ENCODE measurements at places on chromosomes 16 and 17. TPM values are rescaled to one million over a fixed set of nuclear protein-coding genes. Genes with fewer than 3 reads are reported as not detected.

DNA sequence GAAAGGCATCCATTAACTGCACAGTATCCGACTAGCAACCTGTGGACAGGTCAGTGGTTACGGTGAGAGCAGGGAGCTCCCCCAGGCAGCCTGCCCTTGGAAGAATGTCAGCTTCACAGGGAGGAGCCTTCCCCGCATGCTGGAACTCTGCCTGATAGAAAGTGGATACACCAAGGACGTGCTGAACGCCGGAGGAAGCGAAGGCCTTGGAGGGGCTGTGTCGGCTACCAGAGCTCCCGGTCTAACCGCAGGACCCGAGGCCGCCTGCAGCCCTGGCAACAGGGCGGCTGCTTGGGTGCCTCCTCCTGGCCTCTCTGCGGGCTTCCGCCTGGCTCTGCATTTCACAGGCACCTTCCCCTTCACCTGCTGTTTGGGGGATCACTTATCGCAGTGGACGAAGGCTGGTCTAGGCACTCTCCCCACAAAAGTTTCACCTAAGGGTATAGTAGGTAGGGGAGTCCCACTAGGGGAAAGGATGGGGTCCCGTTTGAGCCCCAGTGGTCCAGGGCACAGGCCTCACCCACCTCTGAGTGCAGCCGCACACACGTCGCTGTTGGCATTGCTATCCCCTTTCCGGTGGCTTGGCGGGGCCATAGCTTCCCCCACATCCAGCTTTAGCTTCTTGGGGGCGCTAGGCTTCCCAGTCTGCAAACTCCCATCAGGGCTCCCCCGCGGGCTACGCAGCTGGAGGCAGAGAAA lies 29.8 kb downstream of the PELP1 start:
- no peak for DNase-seq

- no peak for DNase-seq
Observed at GRCh38 chr16:85417156-85417860, 195.8 kb upstream of the GSE1 start.

The C1QL1 gene
- 10.9 TPM for total RNA-seq

- no peak for DNase-seq
Observed at GRCh38 chr16:25041471-25041870, 26.3 kb upstream of the ARHGAP17 start.

Data from Caki2 (cell line).